ENCODE measurements at places on chromosomes 2 and 18.

GRCh38 chr18:76371301-76372203 lies 123.5 kb downstream of the ZNF516 start:
- no peak for DNase-seq

GRCh38 chr2:118738524-118739308 lies 108.7 kb downstream of the EN1 start:
- DNase-seq = peak; percentile 88

DNA sequence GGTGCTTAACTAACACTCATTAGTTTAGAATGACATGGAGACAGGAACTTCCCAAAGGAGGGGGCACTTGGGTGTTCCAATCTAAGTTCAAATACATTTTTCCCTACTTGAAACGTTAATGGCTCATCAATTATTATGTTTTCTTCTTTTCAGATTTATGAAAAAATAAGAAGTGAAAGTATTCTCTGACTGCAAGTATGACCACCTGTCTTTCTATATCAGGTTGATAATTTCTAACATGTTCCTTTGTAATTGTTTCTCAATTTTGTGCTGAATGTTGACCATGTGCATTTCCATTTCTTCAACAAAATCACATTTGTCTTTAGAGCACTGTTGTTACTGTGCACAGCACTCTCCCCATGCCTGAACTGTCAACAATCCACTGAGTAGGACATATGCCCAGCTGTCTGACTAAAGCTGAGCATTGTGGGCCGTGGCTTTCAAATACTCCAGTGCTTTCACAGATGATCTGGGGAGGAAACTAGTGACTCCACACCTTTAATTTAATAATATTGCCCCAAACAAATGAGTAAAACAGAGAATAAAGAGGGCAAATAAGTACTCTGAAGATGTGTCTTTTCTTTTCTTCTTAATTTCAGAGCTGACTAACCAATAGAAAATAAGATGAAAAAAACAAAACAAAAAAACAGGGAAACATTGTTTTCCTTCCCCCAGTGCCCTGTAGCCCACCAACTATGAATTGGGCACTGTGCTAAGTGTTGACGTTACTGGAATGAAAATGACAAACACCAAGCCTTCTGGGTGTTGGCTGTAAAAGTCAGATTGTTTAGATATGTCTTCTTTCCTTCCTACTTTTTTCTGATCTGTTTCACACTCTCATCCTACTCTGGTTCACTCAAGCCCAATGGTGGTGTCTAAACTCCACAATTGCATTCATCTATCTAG lies 16.0 kb downstream of the LANCL1 start:
- no peak for DNase-seq

DNA sequence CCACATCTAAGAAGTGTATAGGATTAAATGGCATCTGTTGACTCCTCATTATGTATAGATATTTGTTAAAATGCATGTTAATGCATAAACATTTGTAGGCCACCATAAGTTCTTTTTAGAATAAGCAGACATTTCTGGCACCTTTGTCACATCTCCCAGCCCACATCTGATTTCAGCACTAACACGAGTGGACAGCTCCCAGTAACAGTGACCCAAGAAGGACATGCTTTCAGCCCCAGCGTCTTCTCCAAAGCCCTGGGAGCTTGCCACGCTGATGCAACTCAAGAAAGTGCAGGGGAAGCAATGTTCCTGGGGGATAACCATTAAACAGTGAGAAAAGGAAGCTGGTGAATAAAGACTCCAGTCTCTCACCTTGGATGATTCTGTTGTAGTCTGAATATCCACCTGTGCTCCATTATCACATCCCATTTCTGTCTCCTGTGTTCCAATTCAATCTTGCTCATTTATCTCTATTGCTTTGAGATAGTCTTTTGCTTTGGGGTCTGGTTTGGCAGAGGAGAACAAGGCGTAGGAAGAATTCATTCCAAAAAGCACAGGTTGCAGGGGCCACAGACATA lies 182.6 kb upstream of the THSD7B start:
- DNase-seq = peak; percentile 1

DNA sequence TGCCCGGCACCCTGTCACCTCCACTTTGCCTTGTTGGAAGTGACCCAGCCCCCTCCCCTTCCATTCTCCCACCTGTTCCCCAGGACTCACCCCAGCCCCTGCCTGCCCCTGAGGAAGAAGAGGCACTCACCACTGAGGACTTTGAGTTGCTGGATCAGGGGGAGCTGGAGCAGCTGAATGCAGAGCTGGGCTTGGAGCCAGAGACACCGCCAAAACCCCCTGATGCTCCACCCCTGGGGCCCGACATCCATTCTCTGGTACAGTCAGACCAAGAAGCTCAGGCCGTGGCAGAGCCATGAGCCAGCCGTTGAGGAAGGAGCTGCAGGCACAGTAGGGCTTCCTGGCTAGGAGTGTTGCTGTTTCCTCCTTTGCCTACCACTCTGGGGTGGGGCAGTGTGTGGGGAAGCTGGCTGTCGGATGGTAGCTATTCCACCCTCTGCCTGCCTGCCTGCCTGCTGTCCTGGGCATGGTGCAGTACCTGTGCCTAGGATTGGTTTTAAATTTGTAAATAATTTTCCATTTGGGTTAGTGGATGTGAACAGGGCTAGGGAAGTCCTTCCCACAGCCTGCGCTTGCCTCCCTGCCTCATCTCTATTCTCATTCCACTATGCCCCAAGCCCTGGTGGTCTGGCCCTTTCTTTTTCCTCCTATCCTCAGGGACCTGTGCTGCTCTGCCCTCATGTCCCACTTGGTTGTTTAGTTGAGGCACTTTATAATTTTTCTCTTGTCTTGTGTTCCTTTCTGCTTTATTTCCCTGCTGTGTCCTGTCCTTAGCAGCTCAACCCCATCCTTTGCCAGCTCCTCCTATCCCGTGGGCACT lies 4.5 kb downstream of the RETREG2 start:
- DNase-seq = no peak

DNA sequence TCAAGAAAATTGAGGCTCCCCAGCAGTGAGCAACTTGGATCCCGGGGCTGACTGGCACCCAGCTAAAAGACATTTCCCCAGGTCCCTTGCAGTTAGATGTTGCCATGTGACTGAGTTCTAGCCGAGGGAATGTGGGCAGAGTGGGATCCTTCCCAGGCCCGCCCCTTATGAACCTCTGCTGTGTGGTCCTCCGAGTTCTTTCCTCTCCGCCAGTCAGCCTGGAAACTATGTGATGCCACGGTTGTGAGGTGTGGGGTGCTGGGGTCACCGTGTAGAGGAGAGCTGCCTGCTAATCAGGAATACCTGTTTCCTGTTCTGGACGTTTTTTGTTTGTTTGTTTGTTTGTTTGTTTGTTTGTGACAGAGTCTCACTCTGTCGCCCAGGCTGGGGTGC lies 45.5 kb downstream of the TMEM37 start:
- no peak for DNase-seq

DNA sequence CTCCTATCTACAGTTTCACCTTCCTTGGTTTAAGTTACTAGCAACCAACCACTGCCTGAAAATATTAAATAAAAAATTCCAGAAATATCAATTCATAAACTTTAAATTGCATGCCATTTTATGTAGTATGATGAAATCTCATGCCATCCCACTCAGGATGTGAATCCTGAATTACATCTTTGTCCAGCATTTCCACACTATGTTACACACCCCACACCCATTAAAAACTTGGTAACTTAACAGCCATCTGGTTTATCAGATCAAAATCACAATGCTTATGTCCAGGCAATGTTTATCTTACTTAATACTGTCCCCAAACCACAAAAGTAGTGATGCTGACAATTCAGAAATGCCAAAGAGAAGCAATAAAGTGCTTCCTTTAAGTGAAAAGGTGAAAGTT lies 21.6 kb downstream of the CUL3 start:
- DNase-seq = no peak

DNA sequence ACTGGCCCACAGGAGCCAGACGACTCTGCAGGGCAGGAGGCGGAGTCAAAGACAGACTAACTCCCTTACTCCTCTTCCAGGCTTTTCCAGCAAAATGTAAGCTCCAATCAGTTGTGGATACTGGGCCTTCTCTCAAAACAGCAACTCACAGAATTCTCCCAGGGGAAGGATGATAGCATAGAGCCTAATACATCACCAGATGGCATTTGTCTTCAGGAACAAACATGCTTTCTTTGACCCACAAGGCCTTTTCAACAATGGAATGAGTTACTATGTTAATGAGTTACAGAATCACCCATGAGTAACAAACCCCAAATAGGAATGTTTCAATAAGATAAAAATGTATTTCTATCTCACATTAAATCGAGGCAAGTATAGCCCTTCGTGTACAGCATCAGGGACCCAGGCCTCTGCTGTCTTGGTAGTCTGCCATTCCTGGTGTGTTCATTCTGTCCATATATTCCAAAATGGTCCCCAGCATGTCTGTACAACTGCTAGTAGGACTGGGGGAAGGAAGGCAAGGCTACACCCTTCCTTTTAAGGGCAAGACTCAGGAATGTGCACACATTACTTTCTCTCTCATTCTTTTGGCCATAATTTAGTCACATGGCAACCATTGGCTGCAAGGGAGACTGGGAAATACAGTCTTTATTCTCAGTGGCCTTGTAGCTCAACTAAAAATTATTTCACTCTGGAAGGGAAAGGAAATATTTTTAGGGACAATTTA lies 76.4 kb downstream of the BOD1L2 start:
- DNase-seq = no peak

DNA sequence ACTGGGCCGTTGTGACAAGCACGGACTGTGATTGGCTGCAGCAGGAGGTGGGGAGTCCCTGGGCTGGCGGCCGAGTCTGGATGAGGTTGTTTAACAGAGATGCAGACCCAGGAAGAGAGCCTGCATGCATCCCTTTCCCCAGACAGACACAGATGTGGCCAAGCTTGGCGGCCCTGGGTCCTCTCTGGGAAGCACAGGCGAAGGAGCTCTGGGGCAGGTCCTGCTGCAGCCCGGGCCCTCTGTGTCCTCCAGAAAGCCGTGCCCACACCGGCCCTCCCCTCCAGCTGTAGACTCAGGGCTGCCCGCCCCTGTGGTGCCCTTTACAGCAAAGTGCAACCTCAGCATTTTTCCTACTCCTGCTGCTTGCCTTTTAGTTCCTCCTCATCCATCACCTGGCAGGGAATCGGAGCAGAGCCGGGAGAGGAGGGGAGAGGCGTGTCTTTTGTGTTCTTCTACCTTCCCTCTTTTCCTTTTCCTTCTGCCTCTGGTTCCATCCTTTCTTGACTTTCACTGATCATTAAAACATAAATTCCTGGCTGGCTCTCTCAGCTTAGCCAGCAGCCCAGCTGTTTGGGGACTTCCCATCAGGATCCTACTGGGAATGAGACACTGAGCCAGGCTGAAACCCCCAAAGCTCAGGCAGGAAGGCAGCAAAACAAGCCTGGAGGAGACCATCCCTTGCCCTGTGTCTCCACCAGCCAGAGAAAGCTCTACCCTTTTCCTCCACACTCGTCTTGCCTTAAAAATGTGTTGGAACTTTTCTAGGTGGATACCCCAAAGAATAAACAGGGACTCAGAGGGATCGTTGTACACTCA lies 75.0 kb downstream of the CTIF start:
- DNase-seq = no peak

GRCh38 chr2:109440499-109441156 lies 173.1 kb downstream of the SEPTIN10 start:
- no peak for DNase-seq

GRCh38 chr2:37896319-37896718 lies 28.8 kb upstream of the RMDN2 start:
- no peak for DNase-seq

- no peak for DNase-seq
Measured at GRCh38 chr2:95379371-95379831, 23.1 kb upstream of the FAHD2A start.

DNA sequence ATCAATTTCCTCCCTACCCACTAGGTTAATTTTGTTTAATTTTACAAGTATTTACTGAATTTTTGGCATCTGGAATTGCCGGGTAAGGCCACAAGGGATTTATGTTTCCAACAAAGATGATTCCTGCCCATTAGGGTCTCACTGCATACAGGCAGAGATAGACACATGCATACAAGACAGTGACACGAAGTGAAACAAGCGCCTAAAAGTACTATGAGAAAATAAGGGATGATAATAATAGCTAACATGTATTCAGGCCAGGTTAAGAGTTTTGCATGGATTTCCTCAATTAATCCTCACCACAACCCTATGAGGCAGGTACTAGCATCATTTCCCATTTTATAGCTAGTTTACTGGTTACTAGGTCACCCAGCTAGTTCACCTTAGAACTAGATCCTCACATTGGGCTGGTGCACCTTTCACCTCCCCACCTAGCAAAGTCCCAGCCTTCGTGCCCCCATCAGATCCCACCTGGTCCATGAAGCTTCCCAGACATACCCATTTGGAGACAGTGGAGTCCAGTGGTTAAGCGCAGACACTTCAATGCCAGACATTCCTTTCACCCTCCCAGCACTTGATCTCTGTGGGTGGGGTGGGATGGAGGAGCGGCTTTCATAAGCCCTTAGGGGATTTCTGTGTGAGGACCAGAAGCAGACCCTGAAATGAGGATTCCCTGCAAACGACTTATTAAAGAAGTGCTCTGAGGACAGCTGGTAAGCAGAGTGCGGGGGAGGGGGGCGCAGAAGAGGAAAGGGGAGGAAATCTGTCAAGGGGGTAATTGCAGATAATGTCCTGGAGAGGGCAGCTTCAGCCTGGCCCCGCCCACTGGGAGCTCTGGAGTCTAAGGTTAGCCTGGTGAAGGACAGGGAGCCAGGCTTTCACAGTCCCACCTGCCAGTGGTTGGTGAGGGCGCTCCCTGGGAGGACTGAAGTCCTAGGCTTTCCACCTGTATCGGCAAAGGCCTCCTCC lies 5.8 kb upstream of the DGUOK start:
- no peak for DNase-seq

- no peak for DNase-seq
Measured at GRCh38 chr2:104025295-104025694, 828.6 kb upstream of the POU3F3 start.

DNA sequence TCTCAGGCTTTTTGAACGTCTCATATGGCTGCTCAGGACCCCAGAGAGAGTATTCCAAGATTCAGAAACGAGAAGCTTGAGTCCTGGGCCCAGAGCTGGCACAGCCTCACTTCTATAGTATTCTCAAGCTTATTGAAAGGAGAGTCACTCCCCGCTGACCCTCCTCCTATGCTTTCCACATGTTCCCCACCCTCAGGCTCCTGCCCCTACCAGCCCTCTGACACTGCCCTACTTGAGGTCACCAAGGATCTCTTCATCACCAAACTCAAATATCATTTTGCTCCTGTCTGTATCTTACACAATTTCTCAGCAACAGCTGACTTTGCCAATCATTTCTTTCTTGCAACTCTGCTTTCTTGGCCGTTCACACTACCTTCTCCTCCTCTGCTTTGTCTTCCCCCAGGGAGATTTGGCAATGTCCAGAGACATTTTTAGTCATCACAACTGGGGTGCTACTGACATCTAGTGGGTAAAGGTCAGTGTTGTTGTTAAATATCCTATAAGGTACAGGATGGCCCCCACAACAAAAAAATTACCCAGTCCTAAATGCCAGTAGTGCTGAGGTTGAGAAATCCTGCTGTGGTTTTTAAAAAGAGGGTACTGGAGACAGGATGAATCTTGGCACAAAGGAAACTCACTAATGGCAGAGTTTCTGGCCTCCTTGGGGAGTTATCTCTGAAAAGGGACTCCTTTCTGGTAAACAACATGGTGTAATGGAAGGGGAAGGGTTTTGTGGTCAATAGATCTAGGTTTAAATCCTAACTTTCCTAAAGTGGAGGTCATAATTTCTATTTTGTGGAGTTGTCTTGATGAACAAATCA lies 26.9 kb upstream of the INSIG2 start:
- DNase-seq = no peak

Measured in HFF-Myc (cell line).